ENCODE measurements at places on chromosomes 3 and 15.

DNA sequence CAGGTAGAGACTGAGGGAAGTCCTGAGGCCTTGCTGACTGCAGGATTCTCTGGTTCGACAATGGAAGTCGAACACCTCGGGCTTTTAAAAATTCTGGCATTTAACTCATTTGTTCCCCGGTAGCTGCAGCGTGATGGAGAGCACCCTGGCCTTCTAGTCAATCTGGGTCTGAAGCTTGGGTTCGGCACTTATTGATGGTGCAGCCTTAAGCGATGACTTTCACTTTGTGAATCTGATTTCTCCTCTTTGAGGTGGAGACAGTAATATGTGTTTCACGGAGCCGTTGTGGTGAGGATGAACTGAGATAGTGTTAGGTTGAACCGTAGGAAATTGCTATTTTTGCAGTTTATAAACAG lies 621 bp upstream of the PARP6 start:
- H3K36me3 ChIP-seq, result peaks cover 4% of the 10 kb centered on the region
- H3K27ac ChIP-seq, result peak overlapping the region; percentile 84
- H3K4me1 ChIP-seq, result peaks cover 34% of the 10 kb centered on the region

- DNase-seq, result no peak
- no peaks in the 10 kb centered on the region for H3K27me3 ChIP-seq
- no peaks in the 10 kb centered on the region for H3K36me3 ChIP-seq
- no peak overlapping the region for H3K4me3 ChIP-seq
- H3K27ac ChIP-seq, result no peak overlapping the region
These were observed 1084.2 kb downstream of the TUSC7 start for GRCh38 chr3:117793622-117794265.

DNA sequence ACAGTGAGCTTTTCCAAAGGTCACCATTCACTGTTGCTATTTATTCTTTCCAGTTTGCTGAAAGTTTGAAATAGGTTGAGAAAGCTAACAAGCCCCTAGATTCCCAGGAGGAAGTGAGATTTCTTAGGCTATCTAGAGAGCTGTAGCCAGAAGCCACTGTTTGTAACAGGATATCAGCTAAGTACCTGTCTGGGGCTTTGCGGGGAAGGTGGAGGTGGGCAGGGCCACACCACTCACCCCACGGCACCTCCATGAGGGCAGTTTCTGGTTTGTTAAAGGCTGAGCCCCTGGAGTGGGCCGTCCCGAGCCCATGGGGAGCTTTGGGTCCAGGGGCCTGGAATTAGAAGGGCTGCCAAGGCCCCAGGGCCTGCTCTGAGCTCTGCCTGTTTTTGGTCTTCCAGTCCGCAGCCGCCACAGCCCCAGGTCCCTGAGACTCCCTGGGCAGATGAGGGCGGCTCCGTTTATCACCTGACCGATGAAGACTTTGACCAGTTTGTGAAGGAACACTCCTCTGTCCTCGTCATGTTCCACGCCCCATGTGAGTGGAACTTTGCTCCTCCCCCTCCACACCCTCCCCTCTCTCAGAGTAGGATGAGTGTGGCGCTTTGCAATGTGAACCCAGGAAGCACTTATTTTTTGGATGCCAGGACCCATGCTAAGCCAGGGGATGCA lies 63.4 kb downstream of the PDIA5 start:
- DNase-seq, result no peak
- H3K4me3 ChIP-seq, result no peak overlapping the region
- no peaks in the 10 kb centered on the region for H3K27me3 ChIP-seq

- no peaks in the 10 kb centered on the region for H3K36me3 ChIP-seq
- no peaks in the 10 kb centered on the region for H3K27me3 ChIP-seq
- DNase-seq, result no peak
- no peak overlapping the region for H3K27ac ChIP-seq
These were observed 39.9 kb downstream of the AMOTL2 start for GRCh38 chr3:134334231-134334900.

- no peak overlapping the region for H3K27ac ChIP-seq
- peaks cover 45% of the 10 kb centered on the region for H3K27me3 ChIP-seq
- peaks cover 12% of the 10 kb centered on the region for H3K4me1 ChIP-seq
- H3K4me3 ChIP-seq, result no peak overlapping the region
These were observed 23.8 kb downstream of the SLC6A20 start for GRCh38 chr3:45772341-45773035.

- no peak overlapping the region for H3K4me3 ChIP-seq
- DNase-seq, result no peak
- H3K4me1 ChIP-seq, result no peaks in the 10 kb centered on the region
- H3K27me3 ChIP-seq, result no peaks in the 10 kb centered on the region
- peaks cover 6% of the 10 kb centered on the region for H3K36me3 ChIP-seq
- no peak overlapping the region for H3K27ac ChIP-seq
These were observed 464.1 kb upstream of the ARHGEF26 start for GRCh38 chr3:153657046-153657445.

- H3K27ac ChIP-seq, result no peak overlapping the region
- no peaks in the 10 kb centered on the region for H3K36me3 ChIP-seq
- no peak overlapping the region for H3K4me3 ChIP-seq
- no peaks in the 10 kb centered on the region for H3K27me3 ChIP-seq
- H3K4me1 ChIP-seq, result no peaks in the 10 kb centered on the region
- no peak for DNase-seq
These were observed 19.0 kb upstream of the ARHGEF26 start for GRCh38 chr3:154102225-154102624.

All from activated T-cell treated with anti-CD3 and anti-CD28 coated beads, Interleukin-2, amount 50 U/mL, for 72 hours (primary cell).